GM03348 (cell line): ENCODE measurements at places on chromosomes 12 and 14.
A peak's percentile ranks its signal among the peaks of the same experiment; 100 is the strongest.

DNA sequence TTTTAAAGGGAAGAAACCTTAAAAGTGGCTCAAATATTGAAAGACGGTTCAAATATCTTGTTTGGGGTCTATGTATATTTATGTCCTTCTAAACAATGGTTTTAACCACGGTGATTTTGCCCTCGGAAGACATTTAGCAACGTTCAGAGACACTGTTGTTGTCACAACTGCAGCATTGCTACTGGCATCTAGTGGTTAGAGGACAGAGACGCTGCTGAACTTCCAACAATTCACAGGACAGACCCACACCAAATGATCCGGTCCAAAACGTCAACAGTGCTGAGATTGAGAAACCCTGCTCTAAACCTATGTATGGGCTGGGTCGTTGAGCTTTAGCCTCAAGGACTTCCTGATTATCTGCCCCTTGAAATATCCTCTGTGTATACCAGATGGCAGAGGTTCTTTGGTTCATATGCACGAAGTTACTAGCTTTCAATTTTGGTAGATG is 1.7 kb downstream of the ANGEL1 start:
- DNase-seq, result peak; percentile 57

DNA sequence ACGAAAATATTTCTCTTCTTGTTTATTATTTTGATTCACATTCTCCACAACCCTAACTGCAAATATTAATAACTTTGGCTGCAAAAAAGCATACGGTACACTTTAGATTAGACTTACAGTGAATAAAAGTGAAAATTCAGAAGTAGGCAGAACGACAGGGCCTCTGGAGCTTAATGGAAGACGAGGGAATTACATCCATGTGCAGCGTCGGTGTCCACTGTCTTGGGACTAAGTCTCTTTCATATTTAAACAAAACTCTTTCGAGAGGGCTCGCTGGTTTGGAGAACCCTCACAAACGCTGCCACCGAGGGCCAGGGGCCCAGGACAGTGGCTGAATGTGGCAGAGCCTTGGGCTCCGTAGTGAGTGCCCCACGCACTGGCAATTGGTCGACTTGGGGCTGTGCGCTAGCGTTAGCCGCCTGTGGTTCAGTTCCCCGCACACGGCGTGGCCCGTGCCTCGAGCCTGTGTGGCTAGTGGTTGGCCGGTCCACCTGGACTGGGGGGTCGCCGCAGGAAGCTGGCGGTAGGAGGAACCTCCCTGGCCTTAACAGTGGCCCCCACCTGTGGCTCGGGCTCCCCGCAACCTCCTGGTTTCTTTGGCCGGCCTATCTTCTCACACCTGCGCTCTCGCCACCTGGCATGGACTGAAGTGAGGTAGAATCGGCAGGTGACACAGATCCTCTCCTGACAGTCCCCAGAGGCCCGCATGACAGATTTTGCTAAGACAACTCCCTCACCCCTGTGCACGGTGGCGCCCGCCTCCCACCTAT is 739 bp upstream of the PAX9 start:
- no peak for DNase-seq

DNA sequence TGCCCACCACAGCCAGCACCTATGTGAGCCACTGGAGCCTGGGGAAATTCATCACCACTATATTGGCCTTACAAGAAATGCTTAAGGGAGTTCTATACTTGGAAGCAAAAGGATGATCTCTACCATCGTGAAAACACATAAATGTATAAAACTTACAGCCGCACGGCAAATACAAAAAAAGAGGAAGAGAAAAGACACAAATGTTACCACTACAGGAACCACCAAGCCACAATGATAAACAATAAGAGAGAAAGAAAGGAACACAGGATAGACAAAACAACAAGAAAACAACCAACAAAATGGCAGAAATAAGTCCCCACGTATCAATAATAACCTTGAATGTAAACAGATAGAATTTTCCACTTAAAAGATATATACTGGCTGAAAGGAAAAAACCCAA is 267.5 kb downstream of the TMEM121 start:
- no peak for DNase-seq

DNA sequence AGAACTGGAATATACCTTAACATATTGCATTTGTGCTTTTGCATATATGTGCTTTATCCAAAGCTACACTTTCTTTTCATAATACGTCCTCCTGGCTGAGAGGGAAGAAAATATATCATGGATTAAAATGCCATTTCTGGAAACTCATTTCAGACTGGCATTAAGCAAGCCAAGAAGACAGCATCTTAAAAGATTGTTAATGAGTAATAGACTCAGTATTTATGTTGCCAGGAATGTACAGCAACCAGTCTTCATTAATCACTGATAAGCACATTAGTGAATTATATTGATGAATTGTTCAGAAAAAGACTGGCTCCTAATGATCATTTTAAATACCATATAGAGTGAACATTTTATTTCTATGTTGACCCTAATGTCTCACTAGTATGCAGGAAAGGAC is 134.9 kb upstream of the IFNG-AS1 start:
- DNase-seq, result no peak

- DNase-seq, result no peak
Measured at GRCh38 chr14:76836029-76836630, 9.9 kb downstream of the LRRC74A start.

DNA sequence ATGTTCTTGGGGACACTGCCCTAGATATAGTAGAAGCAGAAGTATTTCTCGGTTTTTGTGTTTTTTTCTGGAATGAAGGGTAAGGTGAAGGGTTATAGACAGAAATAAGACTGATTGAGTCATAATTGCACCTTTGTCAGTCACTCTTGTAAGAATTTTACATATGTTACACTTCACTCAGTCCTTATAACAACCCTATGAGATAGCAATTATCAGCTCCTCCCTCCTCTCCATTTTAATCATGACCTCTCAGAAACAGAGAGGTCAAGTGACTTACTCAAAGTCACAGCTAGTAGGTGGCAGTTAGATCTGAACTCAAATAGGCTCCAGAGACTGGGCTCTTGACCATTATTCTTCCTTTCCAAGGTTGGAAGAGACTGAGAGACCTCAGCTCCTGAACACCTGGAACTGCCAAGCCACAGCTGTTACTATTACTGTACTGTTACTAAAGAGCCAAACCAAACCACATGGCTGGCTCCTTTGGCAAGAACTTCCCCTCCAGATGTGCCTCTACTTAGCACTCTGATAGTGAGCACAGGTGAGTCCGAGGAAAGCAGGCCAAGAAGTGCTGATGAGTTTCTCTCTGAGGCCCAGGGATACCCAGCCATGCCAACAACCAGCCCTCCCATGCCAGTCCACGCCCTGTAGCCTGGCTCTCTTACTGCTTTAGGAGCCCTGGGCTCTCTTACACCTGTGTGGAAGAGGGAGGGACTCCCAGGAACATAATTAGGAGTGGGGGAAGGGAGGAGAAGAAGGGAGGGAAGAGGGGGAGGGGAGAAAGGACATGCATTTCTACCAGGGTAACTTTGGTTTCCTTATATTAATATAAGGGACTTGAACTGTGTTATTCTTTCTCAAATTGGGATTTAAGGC is 121.3 kb downstream of the CRADD start:
- no peak for DNase-seq

GRCh38 chr14:65054471-65055085 is 47.7 kb downstream of the MAX start:
- no peak for DNase-seq

GRCh38 chr14:39243831-39244230 is 10.1 kb downstream of the MIA2 start:
- no peak for DNase-seq

- DNase-seq, result no peak
Measured at GRCh38 chr12:49643961-49644619, 20.7 kb downstream of the PRPF40B start.

DNA sequence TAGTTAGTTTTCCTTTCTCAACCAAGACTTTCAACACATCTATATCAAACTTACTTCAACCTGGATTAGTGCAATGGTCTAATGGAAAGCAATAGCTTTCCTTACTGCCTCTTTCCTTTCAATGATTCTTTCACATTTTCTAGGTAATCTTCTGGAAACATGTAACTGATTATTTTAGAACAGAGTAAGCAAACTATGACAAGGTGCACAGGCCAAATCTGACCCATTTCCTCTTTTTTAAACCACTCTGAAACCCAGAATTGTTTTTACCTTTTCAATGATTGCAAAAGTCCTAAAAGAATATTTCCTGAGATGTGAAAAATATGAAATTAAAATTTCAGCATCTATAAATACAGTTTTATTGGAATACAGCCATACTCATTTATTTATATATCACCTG is 81.6 kb upstream of the TMTC2 start:
- DNase-seq, result no peak

- no peak for DNase-seq
Measured at GRCh38 chr14:55724736-55725135, 144.7 kb downstream of the KTN1 start.

DNA sequence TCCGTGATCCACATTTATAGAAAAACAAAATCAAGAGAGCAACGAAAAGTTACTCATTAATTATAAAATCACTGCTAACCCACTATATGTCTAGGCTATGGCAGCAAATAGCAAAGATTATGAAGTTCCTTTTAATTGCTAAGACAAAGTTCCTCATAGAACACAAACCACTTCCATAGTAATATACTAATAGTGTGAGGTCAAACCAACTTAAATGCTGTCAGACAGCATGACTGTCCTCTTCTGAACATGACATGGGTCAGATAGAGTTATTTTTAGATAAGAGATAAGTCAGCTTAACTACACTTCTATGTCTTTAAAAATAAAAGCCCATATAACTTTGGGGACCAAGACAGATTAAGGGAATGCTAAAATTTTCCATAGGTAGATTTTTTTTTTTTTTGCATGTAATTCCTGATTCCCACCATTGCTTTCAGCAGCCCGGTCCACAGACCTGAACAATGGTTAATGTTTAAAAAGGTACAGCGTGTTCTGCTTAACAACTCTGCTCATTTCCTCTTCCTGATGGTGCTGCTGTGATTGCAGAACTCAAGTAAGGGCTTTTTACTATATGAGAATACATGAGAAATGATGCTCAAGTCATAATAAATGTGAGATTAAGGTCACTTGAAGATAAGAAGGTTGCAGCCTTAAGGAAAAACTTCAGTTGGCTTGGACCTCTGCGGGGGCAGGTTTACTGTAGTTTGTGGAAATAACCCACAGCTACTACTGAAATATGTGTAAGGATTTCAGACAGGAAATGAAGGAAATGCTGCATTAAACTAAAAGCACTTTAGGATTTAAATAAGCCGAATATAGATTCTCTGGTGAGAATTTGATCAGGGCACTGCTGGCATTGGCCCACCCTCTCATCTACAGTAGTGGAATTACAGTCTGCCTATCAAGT is 37.7 kb upstream of the DUSP6 start:
- DNase-seq, result no peak

GRCh38 chr12:50050410-50051098 is 6.8 kb upstream of the ASIC1 start:
- peak; percentile 82 for DNase-seq
